SK-MEL-5 (cell line): ENCODE measurements at places on chromosomes 3 and 15. TPM values are rescaled to one million over a fixed set of nuclear protein-coding genes. Genes with fewer than 3 reads are reported as not detected.

The WDR72 gene
- 2.3 and 3.9 TPM in 2 replicates for total RNA-seq

The GOLGA8R gene
- 0.05 and 0.08 TPM in 2 replicates for total RNA-seq

GRCh38 chr3:185744997-185745843, 79.6 kb downstream of the IGF2BP2 start:
- no peak for DNase-seq

- DNase-seq = no peak
Measured at GRCh38 chr15:39180030-39180429, 400.8 kb upstream of the THBS1 start.
